ENCODE measurements at places on chromosomes 2 and 18. TPM values are rescaled to one million over a fixed set of nuclear protein-coding genes. Genes with fewer than 3 reads are reported as not detected.

DNA sequence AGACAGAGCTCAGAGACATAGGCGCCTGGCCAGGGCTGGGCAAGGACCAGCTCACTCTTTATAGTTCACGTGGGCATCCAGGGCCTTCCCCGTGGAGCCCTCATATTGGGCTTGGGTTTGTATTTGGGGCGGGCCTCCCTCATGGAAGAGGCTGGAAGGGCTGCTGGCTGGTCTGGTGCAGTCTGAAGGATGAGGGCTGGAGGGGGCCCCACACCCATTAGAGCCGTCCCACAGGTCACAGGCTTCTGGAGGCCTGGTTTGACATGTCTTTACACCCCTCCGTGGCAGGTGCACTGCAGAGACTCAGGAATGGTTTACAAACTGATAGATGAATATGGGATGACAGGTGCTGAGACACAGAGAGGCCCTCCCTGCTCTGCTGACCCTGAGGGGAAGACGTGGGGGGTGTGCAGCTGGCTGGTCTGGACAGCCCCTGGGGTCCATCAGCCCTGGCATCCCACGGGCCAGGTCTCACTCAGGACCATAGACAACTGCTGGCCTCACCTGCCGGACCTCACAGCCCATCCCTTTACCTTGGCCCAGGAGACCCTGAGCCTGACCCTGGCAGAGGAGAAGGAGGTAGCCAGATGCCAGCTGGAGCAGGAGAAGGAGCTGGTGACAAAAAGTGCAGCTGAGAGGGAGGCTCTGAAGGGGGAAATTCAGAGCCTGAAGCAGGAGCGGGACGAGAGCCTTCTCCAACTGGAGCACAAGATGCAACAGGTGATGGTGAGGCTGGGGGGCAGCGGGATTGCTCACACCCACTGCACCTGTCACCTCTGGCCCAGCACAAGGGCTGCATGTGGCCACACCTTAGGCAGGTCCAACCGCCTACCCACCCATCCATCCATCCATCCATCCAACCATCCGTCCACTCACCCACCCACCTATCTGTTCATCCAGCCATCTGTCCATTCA lies 43.9 kb downstream of the CROCC2 start:
- DNase-seq = no peak

- no peak for DNase-seq
These were observed 56.5 kb upstream of the NCOA1 start for GRCh38 chr2:24434541-24434940.

GRCh38 chr2:38065502-38066135 lies 10.3 kb downstream of the CYP1B1 start:
- DNase-seq = no peak

DNA sequence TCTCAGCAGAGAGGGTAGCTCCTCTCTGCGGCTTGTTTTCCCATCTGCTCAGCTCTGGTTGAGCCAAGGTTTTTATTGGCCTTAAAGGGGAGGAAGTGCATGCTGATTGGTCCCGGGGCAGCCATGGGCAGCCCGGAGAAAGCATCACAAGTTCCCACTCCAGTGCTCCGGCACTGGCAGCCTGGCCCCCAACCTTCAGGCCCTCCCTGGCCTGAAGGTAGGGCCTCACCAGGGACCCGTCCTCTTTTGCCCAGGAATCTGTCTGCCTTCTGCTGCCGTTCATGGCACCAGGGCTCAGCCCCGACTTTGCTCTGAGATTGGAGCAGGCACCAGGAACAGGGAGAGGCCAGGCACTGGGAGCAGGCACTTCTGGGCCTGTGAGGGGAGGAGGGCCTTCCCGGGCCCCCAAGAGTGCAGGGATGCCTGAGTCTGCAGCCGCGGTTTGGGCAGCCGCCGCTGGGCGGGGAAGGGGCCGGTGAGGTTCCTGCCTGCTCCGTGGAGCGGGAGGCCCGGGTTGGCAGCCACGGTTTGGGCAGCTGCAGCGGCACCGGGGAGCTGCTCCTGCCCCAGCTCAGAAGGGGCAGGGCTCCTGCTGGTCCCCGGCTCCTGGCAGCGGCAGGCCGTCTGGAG lies 17.5 kb upstream of the ILKAP start:
- DNase-seq = peak; percentile 38

The LRATD1 gene
- 15.8 TPM for total RNA-seq

The HOXD13 gene
- total RNA-seq = not detected
